ENCODE measurements at places on chromosomes 12 and 14.

DNA sequence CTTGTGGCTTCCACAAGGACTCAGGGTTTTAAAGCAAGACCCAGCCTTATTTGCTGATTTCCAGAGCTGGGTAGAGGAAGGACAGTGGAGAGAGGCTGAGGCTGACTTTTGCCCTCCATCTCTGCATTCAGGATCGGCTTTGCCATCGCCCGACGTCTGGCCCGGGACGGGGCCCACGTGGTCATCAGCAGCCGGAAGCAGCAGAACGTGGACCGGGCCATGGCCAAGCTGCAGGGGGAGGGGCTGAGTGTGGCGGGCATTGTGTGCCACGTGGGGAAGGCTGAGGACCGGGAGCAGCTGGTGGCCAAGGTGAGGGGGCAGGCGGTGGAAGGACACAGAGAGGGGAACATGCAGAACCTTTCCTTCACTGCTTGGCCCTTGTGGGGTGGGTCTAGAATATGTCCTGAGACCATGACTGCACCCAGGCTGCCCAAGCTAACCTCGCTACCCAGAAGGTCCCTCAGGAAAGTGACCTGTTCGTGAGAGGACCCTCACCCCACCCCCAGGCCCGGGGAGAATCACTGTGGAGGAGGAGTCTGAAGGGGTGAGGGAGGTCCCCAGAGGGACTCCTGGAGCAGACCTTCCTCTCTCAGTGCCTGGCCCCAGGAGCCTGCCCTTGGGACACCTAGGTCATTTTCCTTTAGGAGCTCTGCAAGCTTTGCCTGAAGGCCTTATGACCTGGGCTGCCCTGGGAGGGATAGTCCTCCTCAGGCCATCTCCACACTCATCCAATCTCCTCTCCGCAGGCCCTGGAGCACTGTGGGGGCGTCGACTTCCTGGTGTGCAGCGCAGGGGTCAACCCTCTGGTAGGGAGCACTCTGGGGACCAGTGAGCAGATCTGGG lies 3.1 kb downstream of the DHRS2 start:
- no peak for DNase-seq

GRCh38 chr12:124640056-124640455 lies 72.6 kb upstream of the NCOR2 start:
- no peak for DNase-seq

GRCh38 chr14:32349322-32349721 lies 20.2 kb downstream of the AKAP6 start:
- no peak for DNase-seq

DNA sequence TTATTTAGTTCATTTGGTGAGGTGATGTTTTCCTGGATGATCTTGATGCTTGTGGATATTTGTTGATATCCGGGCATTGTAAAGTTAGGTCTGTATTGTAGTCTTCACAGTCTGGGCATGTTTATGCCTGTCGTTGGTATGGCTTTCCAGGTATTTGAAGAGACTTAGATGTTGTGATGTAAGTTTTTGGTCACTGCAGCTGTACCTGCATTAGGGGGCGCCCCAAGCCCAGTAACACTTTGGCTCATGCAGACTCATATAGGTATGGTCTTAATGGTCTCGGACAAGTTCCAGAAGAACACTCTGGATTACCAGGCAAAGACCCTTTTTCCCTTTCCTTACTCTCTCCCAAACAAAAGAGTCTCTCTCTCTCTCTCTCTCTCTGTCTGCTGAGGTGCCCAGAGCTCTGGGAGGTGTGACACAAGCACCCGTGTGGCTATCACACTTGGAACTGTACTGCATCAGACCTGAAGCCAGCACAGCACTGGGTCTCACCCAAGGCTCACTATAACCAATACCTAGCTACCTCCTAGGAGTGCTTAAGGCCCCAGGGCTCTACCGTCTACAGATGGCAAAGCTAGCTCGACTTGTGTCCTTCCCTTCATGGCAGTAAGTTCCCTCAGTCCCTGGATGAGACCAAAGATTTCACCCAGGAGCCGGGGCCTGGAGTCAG lies 425.8 kb upstream of the ATXN7L3B start:
- no peak for DNase-seq

GRCh38 chr14:89420502-89420901 lies 3.5 kb upstream of the FOXN3 start:
- DNase-seq = no peak

DNA sequence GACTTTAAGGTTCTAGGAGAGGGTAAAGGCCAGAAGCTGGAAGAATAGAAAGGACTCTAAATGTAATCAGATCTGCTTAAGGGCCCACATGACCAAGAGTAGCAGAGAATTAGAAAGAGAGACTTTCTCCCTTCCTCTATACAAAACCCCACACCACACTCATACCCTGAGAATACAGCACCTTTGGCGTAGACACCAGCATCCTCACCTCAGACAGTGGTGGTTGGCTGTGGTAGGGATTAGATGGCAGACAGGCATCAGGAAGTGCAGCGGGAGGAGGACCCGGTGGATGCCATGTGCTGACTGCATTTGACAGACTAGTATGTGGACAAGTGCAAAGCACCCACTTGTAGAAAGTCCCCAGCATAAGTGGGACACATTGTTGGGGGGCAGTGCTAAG lies 98.3 kb upstream of the AMIGO2 start:
- no peak for DNase-seq
